CD4-positive, alpha-beta T cell (primary cell): ENCODE measurements at places on chromosomes 7 and 10. TPM values are rescaled to one million over a fixed set of nuclear protein-coding genes. Genes with fewer than 3 reads are reported as not detected.

TMEM213 gene
- total RNA-seq = not detected

DNA sequence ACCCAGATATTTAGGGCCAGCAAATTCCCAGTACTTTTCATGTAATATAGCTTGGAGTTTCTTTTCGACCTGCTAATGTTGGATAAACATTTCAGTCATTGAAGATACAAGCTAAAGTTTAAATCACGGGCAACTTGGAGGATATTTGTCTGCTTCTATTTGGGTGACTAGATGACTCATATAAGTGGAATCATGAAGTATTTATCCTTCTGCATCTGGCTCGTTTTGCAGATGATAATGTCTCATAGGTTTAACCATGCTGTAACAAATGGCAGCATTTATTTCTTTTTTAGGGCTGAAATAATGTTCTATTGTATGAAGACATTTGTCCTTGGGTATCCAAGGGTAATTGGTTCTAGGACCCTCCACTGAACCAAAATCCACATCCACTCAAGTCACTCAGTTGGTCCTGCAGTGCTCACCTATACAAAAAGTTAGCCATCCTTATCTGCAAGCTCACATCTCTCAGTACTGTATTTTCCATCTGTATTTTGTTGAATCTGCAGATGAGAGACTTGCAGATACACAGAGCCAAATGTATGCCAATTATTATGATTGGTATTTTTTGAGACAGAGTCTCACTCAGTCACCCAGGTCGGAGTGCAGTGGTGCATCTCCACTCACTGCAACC lies 187.2 kb upstream of the CSTF2T start:
- H3K36me3 ChIP-seq = no peaks in the 10 kb centered on the region
- DNase-seq = no peak
- H3K27ac ChIP-seq = no peak overlapping the region
- H3K27me3 ChIP-seq = no peaks in the 10 kb centered on the region
- no peaks in the 10 kb centered on the region for H3K4me1 ChIP-seq

TUBAL3 gene
- not detected for total RNA-seq

- no peaks in the 10 kb centered on the region for H3K4me1 ChIP-seq
- H3K27ac ChIP-seq = no peak overlapping the region
- DNase-seq = no peak
- no peak overlapping the region for H3K4me3 ChIP-seq
These were observed 104.9 kb downstream of the PPP1R17 start for GRCh38 chr7:31791881-31792280.

GRCh38 chr10:297567-297966 lies 162.3 kb downstream of the ZMYND11 start:
- H3K4me3 ChIP-seq = no peak overlapping the region
- DNase-seq = no peak
- H3K36me3 ChIP-seq = no peaks in the 10 kb centered on the region
- no peaks in the 10 kb centered on the region for H3K4me1 ChIP-seq
- H3K27ac ChIP-seq = no peak overlapping the region

DNA sequence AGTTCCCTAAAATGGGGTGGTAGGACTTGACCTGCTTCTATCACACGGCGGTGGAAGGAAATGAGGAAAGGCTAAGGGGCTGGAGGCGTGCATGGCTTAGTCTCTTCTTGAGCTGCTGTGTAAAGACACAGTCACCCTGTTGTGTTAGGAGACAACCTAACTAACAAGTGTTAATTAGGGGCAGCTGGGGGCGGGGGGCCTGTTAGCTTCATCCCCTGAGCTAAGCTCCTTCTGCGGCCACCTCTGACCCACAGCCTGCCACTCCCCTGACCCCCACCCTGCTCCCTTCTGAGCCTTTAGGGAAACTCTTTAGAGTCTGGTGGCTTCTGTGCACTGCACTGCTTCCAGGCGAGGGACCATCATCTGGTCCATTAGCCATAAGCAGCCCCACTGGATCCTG lies 28.0 kb downstream of the COL17A1 start:
- no peaks in the 10 kb centered on the region for H3K4me1 ChIP-seq
- H3K27me3 ChIP-seq = no peaks in the 10 kb centered on the region
- H3K4me3 ChIP-seq = no peak overlapping the region
- H3K36me3 ChIP-seq = no peaks in the 10 kb centered on the region
- H3K27ac ChIP-seq = no peak overlapping the region

DNA sequence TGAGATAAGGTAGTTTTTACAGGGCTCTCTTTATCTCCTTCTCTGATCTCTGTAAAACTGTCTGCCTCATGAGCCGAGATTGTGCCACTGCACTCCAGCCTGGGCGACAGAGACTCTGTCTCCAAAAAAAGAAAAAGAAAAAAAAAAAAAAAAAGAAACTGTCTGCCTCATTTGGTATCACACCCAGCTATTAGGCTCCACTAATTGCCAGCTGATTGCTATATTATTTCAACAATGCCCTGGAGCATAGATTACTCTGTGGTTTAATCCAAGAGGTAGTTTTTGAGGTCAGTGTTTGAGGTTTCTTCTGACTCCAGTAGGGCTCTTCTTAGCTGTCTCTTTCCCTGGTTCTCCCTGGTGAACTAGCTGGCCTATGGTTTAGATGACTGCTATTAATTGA lies 268.1 kb upstream of the PLPP4 start:
- no peak overlapping the region for H3K4me3 ChIP-seq
- no peak for DNase-seq
- H3K36me3 ChIP-seq = no peaks in the 10 kb centered on the region
- no peak overlapping the region for H3K27ac ChIP-seq

DNA sequence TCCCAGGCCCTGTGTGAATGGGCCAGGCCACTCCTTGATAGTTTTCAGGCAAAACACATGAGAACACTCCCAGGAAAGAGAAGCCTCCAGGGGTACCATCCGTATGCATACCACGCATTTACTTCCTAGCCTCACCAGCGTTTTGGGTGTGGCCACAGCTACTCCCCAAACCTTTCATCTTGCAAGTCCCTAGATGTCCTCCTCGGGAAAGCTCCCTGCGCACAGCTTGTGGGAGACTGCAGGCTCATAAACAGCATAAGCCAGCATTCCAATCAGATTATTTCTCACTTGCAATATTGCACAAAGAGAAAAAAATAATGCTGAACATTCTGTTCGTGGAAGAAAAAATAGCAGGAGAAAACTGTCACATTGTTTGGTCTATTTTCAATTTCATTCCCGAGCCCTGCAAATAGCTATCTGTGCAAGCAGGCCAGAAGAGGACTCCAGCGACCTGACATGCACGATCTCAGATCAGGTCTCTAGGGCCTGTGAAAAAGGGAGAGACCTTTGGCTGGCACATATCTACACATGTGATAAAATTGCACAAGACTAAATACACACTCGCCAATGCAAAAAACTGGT lies 175.6 kb downstream of the PLXNA4 start:
- no peak overlapping the region for H3K27ac ChIP-seq
- no peaks in the 10 kb centered on the region for H3K27me3 ChIP-seq
- no peaks in the 10 kb centered on the region for H3K36me3 ChIP-seq
- H3K4me3 ChIP-seq = no peak overlapping the region
- no peaks in the 10 kb centered on the region for H3K4me1 ChIP-seq

- no peaks in the 10 kb centered on the region for H3K27me3 ChIP-seq
- H3K27ac ChIP-seq = no peak overlapping the region
- H3K4me1 ChIP-seq = no peaks in the 10 kb centered on the region
- no peak for DNase-seq
- no peaks in the 10 kb centered on the region for H3K36me3 ChIP-seq
These were observed 60.7 kb downstream of the ABCB4 start for GRCh38 chr7:87414794-87415188.

GRCh38 chr7:90552521-90552920 lies 43.6 kb upstream of the CDK14 start:
- no peaks in the 10 kb centered on the region for H3K27me3 ChIP-seq
- no peak overlapping the region for H3K4me3 ChIP-seq
- H3K36me3 ChIP-seq = no peaks in the 10 kb centered on the region
- no peak for DNase-seq
- no peaks in the 10 kb centered on the region for H3K4me1 ChIP-seq
